ENCODE measurements at places on chromosomes 12 and 14.

DNA sequence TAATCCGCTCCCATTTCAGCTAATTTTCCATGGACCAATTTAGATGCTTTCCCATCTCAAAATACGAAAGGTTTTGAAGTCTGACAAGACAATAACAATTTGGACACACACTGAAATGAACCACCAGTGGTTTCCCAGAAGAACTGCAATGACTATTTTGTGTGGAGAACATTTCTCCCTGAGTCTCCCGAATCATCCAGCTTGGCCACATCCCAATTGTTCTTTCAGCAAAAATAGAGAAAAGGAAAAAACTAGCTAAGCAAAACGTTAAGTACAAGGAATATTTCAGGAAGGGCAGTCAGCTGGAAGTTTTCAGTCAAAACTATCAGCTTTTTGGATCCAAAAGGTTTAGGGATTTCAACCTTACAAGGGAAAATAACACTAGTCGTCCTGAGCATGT, 390.6 kb downstream of the KCNH5 start:
- peak; percentile 35 for DNase-seq

DNA sequence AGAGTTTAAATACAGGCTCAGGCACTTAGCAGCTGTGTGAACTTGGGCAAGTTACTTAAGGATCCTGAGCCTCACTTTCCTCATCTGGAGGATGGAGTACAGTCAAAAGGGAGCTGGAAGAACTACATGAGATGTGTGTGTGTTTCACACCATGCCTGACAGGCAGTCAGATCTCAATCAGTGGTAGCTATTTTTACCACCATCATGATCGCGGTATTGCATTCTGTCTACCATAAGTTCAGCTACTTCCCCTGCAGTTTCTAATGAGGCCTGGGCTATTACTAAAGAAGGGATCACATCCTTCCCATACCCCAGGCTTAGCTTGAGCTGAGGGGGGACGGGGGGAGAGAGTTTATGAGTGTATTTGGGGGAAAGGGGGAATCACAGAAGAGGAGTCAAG, 7.0 kb downstream of the AQP6 start:
- no peak for DNase-seq

GRCh38 chr14:96424109-96424989, 32.4 kb downstream of the AK7 start:
- DNase-seq: peak; percentile 76

GRCh38 chr14:97218691-97219430, 421.7 kb downstream of the VRK1 start:
- DNase-seq: no peak

- DNase-seq: no peak
These were observed 56.3 kb downstream of the ABCC9 start for GRCh38 chr12:21884936-21885335.

- DNase-seq: peak; percentile 80
These were observed at the start of gene NT5DC3 for GRCh38 chr12:103840876-103841689. Gene NT5DC3 (minus strand): TSS chr12:103841234. CDS start chr12:103841156, 78 bp downstream.

DNA sequence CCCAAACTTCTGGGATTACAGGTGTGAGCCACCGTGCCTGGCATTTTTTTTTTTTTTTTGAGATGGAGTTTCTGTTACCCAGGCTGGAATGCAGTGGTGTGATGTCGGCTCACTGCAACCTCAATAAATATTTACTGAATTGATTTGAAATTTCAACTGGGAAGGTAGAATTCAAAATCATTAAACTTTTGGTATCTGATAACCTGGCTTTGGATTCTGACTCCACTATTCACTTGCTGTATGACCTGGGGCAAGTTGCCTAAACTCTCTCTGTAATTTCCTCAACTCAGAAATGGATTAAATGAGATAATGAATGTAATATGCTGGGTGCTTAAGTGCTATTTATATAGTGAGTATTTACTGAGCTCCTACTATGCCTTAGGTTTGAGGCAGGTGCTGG, 8.7 kb upstream of the METAP2 start:
- no peak for DNase-seq

GRCh38 chr12:3047961-3048360, 29.2 kb upstream of the TSPAN9 start:
- no peak for DNase-seq

GRCh38 chr12:68007466-68007865, 18.2 kb downstream of the IFNG-AS1 start:
- peak; percentile 51 for DNase-seq

GRCh38 chr12:69686731-69687130, 12.4 kb downstream of the BEST3 start:
- no peak for DNase-seq

DNA sequence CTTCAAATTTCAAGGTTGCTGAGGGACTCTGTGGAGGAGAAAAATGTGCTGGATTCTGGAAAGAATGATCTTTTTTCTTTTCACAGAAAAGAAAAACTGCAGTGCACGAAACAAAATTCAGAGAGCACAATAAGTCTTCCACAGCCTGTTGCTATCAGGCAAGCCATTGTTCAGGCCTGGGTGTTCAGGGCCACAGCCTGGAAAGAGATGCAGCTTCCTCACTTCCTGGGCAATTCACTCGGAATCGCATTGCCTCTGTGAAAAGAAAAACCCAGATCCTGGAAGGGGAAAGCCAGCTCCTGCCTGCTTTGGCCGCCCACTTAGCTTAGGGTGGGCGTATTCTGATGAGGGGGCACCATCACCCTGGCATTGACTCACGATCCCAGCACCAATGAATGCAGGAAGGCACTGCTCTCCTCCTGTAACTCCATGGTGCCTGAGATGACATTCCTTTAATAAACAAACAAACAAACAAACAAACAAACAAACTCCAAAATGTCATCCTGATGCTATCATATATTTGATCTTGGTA, 863.9 kb downstream of the BCL11B start:
- no peak for DNase-seq

GRCh38 chr14:89828471-89829165, 125.9 kb downstream of the EFCAB11 start:
- DNase-seq: no peak

GRCh38 chr12:107679336-107679735, 6.3 kb upstream of the PWP1 start:
- no peak for DNase-seq

DNA sequence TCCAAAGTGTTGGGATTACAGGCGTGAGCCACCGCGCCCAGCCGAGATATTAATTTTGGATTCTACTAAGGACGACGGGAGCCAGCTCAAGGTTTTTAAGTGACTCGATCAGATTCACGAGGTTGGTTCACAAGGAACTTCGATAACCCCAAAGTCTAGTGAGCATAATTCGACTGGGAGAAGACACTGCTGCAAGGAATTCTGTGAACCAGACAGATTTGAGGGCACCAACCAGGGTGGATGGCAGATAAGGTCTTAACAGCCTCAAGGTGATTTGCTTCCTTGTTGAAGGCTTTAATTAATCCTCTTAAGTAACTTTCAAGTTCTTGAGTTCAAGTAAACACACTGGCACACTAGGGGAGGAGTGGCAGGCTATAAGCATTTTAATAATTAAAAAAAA, 1.1 kb upstream of the KLHDC2 start:
- DNase-seq: no peak

DNA sequence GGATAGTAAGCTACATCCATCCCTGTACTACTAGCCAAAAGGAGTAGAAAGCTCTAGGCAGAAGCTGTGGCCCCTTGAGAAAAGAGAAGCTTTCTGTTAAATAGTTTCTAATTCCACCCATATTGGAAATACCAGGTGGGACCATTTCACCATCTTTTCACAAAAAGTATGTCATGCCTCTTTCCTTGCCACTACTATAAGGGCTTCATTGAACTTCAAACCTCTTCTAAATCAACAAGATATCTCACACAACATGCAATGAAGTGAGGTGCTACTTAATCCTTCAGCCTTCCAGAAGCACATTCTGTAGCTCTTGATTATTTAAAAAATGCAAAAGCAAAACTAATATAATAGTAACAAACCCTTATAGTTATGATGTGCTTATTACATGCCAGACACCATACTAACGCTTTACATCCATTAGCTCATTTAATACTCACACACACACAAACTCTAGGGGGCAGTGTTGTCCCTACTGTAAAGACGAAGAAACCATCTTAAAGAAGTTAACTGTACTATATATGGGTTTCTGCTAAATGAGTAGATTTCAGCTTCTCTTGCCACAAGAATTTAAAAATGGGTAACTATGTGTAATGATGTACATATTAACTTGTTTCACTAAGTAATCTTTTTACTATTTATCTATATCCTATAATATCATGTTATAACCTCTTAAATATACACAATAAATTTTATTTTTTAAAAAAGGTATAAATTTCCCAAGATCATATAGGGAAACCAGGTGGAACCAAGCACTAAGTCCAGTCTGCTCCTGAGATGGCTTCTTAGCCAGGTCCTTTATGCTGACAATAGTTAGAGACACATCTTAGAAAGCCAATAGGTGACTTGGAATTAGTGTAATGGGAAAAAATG, 124.4 kb downstream of the RPS29 start:
- DNase-seq: peak; percentile 77

- peak; percentile 73 for DNase-seq
These were observed 142.3 kb upstream of the ARHGAP5 start for GRCh38 chr14:31934767-31935266.

GRCh38 chr14:72741826-72742117, 152.1 kb downstream of the DPF3 start:
- DNase-seq: no peak

DNA sequence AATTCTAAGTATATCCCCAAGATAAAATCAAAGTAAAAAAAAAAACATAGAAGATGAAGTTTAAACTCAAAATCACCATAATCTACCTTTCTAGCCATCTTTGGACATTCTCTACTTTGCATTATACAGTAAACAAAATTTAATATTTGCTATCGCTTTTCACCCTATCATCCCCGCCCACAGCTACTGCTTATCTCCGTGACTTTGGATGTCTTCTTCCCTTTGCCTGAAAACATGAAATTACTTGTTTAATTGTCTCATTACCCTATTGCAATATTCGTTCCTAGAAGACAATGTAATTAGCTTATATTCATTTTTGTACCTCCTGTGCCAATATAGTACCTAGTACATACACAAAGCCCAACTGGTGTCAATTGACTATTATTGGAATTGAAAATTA, 9.3 kb downstream of the SYNJ2BP start:
- no peak for DNase-seq

DNA sequence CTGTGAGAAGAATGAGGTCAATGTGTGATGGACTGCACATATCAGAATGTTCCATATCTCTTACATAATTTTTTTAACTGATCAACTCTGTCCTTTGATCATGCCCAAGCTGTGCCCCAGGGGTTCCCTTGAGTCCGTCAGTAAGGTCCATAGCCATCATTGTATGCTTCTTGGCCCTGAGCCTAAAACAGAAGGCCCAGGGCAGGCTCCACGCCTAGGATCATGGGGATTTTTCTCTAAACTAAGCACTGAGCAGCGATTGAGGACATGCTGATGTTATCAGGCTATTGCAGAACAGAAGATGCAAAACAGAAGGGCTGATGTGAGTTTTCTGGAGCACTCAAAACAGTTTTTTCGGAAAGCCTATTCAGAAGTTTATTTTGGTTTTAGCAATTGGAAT, 20.9 kb downstream of the RNASE9 start:
- DNase-seq: no peak

DNA sequence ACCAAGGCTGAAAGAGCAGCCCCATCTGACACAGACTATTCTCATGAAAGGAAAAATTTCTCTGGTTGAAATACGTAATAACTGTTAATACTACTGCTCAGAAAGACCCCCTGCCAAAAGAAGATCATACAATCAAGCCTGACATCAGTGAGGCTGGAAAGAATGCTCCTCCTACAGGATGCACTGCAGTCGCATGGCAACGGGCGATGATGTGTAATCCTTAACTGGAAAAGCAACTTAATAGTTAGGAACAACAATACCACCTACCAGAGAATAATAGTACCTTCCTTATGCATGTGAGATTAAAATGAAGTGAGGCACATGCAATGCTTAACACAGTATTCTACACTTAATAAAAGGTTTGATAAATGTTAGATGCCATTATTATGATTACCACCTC, 1.2 kb upstream of the GOLGA5 start:
- no peak for DNase-seq

DNA sequence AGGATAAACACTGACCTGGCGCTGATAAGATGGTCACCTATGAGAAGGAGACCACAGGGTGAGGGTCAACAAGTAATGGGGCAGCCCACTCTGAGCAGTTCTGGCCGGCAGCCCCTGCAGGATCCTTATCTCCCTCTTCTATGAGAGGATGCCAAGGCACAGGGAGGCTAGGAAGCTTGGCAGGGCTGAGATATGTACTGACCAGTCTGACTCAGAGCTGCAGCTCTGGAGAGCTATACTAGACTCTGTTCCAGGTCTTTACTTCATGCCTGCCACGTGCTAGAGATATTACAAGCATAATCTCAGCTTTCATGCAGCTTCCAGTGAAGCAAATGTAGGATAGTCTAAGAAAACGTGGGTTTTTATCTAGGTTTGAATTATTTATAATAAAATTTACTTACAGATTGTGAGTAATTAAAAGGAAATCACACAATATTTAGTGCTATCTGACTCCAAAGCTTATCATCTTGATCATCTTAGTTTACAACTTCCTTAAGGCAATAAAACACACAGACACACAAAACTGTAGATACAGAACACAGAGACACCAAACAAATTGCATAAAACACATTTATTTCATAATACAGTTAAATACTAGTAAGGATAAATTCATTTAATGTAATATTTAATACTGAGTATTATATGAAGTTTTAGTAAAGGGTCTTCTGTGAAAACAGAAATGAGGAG, 32.3 kb downstream of the GIT2 start:
- DNase-seq: peak; percentile 55

GRCh38 chr14:90368946-90369721, 27.7 kb upstream of the CALM1 start:
- peak; percentile 26 for DNase-seq

DNA sequence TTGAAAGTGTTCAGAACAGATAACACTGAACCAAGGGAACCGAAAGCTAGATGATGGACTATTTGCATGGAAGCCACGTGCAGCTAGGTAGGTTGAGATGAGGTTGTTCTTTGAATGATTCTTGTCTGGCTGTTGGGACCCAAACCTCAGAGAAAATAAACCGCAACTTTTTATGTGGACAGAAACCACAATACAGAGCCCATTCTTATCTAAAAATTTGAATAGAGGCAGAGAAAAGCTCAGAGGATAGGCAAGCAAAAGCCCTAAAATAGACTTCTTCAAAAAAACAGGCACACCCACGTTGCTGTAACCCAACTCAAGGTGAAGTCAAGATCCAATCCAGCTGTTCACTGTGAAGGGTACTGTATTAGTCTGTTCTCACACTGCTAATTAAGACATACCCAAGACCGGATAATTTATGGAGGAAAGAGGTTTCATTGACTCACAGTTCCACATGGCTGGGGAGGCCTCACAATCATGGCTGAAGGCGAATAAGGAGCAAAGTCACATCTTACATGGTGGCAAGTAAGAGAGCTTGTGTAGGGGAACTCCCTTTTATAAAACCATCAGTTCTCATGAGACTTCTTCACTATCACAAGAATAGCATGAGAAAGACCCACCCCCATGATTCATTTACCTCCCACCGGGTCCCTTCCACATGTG, 353.8 kb downstream of the AACS start:
- DNase-seq: no peak

- peak; percentile 98 for DNase-seq
These were observed 72.4 kb downstream of the RASSF3 start for GRCh38 chr12:64682572-64683277.

- DNase-seq: no peak
These were observed 13.4 kb upstream of the NIN start for GRCh38 chr14:50844391-50844790.
